Activated CD8-positive, alpha-beta T cell treated with anti-CD3 and anti-CD28 coated beads, Interleukin-2, amount 10 ng/mL, durations not matched to agents 7 days and 5 days (primary cell): ENCODE measurements at places on chromosomes 4 and X. TPM values are rescaled to one million over a fixed set of nuclear protein-coding genes. Genes with fewer than 3 reads are reported as not detected.
A peak's percentile ranks its signal among the peaks of the same experiment; 100 is the strongest.

GRCh38 chr4:19888587-19888986 is 363.1 kb upstream of the SLIT2 start:
- no peak for DNase-seq

The NPY2R gene
- total RNA-seq = not detected

DNA sequence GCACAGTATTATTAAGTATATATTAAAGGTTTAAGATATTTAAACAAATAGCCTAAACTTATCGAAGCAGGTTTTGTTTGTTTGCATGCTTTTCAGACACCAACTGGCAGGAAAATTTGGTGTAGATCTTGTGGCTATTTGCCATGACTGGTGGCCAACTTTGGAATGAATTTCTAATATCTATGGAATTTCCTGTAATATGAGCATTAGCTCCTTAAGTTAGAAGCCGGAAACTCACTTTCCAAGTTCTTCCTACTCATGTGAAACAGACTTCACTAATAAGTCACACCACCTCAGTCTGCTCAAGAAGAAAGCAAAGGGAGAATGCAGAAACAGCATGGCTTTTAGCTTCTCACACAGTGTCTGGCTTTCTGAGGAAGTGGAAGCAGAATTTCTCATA is 563.9 kb downstream of the GRXCR1 start:
- no peak for DNase-seq

GRCh38 chr4:176259330-176260090 is 9.5 kb downstream of the ASB5 start:
- no peak for DNase-seq

The HAND2 gene
- not detected for total RNA-seq

- DNase-seq = peak; percentile 57
Observed at GRCh38 chr4:2009651-2010233, 968 bp upstream of the NELFA start.

DNA sequence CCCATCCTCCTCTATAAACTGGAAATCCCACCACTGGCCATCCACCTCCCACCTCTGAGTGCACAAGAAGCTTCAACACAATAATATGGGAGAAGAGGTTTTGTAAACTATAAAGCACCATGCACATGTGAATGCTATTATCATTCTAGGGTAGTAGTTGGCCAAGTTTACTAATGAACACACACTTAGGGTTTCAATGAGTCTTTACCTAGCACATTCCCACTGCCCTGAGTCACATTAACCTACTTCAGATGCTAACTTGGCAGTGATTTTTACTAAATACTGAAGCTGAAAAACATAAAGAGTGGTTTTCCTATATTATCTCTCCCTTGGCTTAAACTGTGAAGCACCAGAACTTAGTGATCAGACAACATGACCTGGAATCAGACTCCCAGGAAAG is 93.9 kb downstream of the SH3KBP1 start:
- DNase-seq = no peak

- no peak for DNase-seq
Observed at GRCh38 chr4:77194989-77195388, 38.0 kb downstream of the CCNG2 start.

DNA sequence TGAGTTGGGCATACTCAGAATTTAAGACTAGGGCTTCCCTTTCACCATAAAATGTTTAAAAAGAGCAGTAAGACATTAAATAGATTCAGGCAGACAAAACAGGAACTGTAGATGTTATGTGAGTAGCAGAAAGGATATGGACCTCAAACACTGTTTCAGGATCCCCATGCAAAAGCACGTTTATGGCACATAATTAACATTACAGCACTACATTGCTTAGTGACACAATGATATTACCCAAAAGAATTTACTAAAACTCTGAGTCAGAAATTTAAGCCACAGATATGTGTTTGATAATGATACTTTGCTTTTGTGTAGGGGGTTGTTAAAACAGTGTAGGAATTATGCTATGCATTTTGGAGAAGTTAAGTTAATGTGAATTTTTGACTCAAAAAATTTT is 266.3 kb downstream of the PDGFC start:
- no peak for DNase-seq

DNA sequence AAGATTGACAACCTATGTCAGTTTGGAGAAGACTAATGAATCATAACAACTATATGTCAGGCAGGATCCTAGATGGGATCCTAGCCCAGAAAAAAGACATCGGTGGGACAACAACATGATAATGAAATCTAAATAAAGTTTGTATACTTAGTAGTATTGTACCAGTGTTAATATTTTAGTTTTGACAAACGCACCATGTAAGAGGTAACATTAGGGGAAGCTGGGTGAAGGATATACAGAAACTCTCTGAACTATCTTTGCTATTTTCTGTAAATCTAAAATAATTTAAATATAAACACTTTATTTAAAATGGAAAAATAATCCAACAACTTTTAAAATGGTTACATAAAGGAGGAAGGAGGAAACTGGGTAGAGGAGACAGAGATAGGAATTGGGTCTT is 105.6 kb upstream of the AP1S2 start:
- DNase-seq = no peak

The VEGFC gene
- not detected for total RNA-seq

- no peak for DNase-seq
Observed at GRCh38 chrX:39019056-39019455, 217.8 kb downstream of the MID1IP1 start.

- DNase-seq = peak; percentile 26
Observed at GRCh38 chr4:72112514-72113156, 80.8 kb downstream of the NPFFR2 start.

GRCh38 chr4:2276581-2277325 is 14.8 kb upstream of the MXD4 start:
- DNase-seq = no peak

The BEX5 gene
- 2.2 TPM for total RNA-seq

DNA sequence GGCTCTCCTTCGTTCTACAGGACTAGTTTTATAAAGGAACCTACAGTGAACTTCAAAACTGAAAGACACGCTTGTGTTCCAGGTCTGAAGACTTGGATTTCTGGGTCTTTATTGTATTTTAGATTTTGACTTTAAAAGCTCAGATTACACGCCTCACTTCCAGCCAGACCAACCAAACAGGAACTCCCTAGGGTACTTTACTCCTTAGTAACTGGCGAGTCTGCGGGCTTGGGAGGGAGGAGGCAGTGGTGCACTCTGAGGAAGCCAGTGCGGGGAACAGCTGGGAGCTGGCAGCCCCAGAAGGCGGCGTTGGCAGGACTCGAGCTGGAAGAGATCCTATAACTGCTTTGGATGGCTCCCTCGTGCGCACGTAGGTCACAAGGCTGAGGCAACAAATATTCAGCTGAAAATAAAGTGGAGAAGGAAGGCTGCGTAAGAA is 391 bp upstream of the PHKA1 start:
- DNase-seq = peak; percentile 20

The SH2D1A gene
- 42.1 TPM for total RNA-seq

DNA sequence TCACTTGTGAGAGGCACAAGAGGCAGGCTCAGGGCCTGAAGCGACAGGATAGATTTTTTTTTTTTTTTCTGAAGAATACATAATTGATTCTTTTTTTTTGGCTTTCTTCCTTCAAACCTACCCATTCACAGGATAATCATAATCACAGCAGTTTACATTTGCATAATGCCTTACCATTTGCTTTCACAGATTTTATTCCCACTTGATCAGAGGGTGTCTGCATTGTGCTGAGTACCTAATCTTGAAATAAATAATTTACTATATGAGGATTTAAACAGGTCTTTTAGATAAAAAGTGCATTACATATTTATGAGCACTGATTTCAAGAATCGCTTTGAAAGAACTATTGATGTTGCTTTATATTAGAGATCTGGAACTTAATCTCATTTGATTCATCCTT is 219.3 kb downstream of the SPRY1 start:
- no peak for DNase-seq

- DNase-seq = no peak
Observed at GRCh38 chr4:107825072-107825824, 516 bp downstream of the SGMS2 start.

DNA sequence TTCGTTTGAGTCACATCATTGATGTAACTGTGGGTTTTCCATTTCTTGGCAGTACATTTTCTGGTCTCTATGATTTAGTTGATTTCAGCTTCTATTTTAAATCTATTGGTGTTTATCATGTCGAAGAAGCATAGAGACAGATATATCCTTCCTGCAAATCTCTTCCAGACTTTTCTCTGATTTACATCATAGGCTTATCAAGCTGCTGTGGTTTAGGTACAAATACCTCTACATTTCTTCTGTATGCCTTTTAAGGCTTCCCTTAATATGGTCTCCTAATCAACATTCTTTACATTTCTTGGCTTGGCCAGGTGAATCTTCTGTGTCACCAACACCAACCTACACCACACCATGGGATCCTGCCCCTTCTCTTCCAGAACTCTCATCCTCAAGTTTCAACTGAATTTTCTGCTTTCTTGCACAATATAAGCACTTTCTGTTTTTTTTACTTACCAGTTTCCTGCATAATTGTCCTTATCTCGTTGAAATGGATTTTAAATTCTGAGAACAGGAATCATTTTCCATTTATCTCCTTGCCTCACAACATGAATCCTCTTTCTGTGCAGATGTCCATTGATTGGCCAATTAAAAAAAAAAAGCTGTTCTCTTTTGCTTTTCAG is 626.9 kb downstream of the ANKRD50 start:
- DNase-seq = no peak

- no peak for DNase-seq
Observed at GRCh38 chr4:116101321-116101720, 984.1 kb downstream of the TRAM1L1 start.

The ZAR1 gene
- not detected for total RNA-seq

The IL13RA1 gene
- total RNA-seq = not detected

- DNase-seq = no peak
Observed at GRCh38 chr4:177444911-177445736, 2.9 kb upstream of the AGA start.

The C1QTNF7 gene
- total RNA-seq = not detected

DNA sequence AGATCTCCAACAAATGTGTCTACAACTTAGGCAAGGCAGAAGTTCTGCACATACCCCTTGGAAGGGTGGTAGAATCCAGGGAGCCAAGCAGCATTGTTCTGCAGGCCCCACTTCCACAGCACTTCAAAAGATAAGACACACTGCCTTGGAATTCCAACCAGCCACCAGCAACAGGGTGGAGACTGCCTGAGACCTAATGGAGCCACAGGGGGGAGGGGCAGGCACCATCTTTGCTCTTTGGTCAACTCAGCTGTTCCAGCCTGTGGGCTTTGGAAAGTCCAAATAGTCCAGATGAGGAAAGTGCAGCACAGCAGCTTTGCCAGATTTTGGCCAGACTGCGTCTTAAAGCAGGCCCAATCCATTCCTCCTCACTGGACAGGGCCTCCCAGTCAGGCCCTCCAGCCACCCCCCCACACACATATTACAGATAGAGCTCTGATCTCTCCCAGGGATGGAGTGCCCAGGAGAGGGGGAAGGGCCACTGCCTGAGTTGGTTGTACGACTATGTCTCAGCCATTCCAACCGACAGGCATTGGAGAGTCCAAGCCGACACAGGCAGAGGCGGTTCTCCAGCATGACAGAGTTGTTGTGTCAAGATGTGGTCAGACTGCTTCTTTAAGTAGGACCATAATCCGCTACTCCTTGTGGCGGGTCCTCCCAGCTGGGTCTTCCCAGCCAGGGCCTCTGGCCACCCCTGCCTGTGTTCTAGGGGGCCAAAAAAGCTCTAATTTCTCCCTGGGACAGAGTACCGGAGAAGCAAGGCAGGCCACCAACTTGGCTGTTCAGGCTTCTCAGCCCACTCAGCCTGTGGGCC is 42.5 kb upstream of the ANTXR2 start:
- no peak for DNase-seq

GRCh38 chr4:73751830-73752229 is 11.5 kb downstream of the CXCL8 start:
- no peak for DNase-seq

- peak; percentile 50 for DNase-seq
Observed at GRCh38 chrX:119273420-119274192, 37.5 kb downstream of the PGRMC1 start.

- no peak for DNase-seq
Observed at GRCh38 chr4:182549356-182549755, 306.2 kb downstream of the TENM3 start.

The RNF150 gene
- not detected for total RNA-seq

DNA sequence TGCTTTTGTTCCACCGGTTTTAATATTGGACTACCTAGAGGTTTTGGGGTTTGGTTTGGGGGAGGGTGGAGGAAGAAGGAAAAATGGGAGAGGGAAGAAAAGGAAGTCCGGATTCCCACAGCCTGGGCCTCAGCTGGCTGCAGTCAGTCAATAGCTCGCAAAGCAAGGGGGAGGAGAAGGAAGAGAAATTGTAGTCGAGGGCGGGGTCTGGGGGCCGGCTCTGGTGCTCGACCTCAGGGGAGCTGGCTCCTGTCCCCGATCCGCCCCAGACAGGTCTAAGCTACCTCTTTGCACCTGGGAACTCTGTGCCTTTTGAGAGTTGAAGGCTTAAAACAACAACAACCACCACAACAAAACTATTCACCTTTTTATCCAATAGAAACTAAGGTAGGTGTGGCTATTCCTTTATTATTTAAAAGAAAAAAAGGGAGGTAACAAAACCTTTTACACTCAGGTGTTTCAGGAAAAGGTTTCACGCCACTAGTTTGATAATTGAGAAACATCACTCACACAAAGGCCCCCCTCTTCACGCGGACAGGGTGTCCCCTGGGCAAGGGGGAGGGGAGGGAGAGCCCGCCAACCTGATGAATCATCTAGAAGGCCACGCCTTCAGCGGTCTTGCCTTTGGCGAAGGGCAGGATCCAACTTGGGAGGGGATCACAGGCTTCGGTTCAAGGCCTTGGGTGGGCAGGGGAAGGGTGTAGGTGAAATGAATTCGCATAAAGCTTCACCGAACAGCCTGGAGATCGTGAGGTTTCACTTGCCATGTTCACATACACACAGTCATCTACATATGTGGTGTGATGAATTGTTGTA is 1.6 kb upstream of the LNX1 start:
- DNase-seq = no peak

DNA sequence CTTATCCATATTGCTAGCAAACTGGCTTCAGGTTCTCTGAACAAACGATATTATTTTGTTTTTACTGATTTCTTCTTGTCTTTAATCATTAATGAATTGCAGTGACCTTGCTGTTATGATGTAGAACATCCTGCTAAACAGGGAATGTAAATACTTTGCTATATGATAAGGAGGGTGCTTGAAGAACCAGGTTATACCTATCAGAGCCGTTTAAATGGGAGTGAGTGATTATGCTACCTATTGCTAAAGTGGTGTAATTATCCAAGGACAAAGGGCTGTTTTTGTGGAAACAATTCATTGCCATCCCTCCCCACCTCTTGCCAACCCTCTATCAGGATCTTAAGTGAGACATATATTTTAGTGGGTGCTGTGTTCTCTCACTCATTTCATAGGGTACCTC is 788.9 kb downstream of the RPA4 start:
- DNase-seq = no peak

The LRCH2 gene
- total RNA-seq = not detected

The GAGE12H gene
- total RNA-seq = not detected

GRCh38 chrX:97030947-97031346 is 147.2 kb downstream of the RPA4 start:
- DNase-seq = no peak

GRCh38 chrX:136209016-136209738 is 42.0 kb downstream of the MAP7D3 start:
- peak; percentile 42 for DNase-seq

GRCh38 chrX:47898024-47898423 is 61.3 kb downstream of the ZNF81 start:
- no peak for DNase-seq
